ENCODE measurements at places on chromosomes 2 and 18. TPM values are rescaled to one million over a fixed set of nuclear protein-coding genes. Genes with fewer than 3 reads are reported as not detected.

GRCh38 chr18:28541276-28541930 lies 364.5 kb upstream of the CDH2 start:
- H3K4me1 ChIP-seq = no peaks in the 10 kb centered on the region
- no peak overlapping the region for H3K27ac ChIP-seq
- no peaks in the 10 kb centered on the region for H3K27me3 ChIP-seq
- H3K36me3 ChIP-seq = no peaks in the 10 kb centered on the region
- DNase-seq = no peak

- H3K4me3 ChIP-seq = no peak overlapping the region
- no peak for DNase-seq
These were observed 24.8 kb downstream of the ESCO1 start for GRCh38 chr18:21575656-21576055.

The RNF152 gene
- total RNA-seq = 0.09 TPM

DNA sequence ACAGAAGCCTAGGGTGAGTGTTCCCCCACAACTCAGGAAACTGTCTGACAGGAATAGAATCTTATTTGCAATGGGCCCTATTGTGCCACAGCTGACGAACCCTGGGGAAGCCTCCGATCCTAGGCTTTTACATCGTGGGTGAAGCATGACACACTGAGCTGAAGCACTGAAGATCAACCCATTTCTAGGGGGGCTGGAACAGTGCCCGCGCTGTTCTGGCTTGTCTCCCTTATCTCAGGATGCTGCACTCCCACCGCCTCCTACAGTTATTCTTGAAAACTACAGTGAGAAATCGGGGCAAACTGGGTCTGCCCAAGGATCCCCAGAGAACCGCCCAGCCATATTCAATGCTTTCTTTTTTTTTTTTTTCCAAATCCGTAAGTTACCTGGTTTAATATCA lies 41.1 kb downstream of the NETO1 start:
- no peak for DNase-seq
- no peaks in the 10 kb centered on the region for H3K36me3 ChIP-seq
- no peaks in the 10 kb centered on the region for H3K27me3 ChIP-seq

The OTOS gene
- not detected for total RNA-seq

- H3K36me3 ChIP-seq = no peaks in the 10 kb centered on the region
- no peak for DNase-seq
- H3K4me3 ChIP-seq = no peak overlapping the region
- H3K27ac ChIP-seq = no peak overlapping the region
These were observed 297.1 kb downstream of the TCF4 start for GRCh38 chr18:55290898-55291297.

- H3K4me1 ChIP-seq = no peaks in the 10 kb centered on the region
- no peaks in the 10 kb centered on the region for H3K27me3 ChIP-seq
- no peak overlapping the region for H3K27ac ChIP-seq
- H3K36me3 ChIP-seq = no peaks in the 10 kb centered on the region
- no peak overlapping the region for H3K4me3 ChIP-seq
These were observed 153.7 kb upstream of the VRK2 start for GRCh38 chr2:57892920-57893319.

GRCh38 chr2:167945660-167946368 lies 301.6 kb downstream of the STK39 start:
- H3K27me3 ChIP-seq = peaks cover 8% of the 10 kb centered on the region
- H3K27ac ChIP-seq = no peak overlapping the region
- no peaks in the 10 kb centered on the region for H3K36me3 ChIP-seq
- DNase-seq = no peak

GRCh38 chr18:58446391-58447060 lies 182.4 kb downstream of the ALPK2 start:
- H3K27me3 ChIP-seq = peaks cover 16% of the 10 kb centered on the region
- no peak overlapping the region for H3K4me3 ChIP-seq
- no peaks in the 10 kb centered on the region for H3K36me3 ChIP-seq

DNA sequence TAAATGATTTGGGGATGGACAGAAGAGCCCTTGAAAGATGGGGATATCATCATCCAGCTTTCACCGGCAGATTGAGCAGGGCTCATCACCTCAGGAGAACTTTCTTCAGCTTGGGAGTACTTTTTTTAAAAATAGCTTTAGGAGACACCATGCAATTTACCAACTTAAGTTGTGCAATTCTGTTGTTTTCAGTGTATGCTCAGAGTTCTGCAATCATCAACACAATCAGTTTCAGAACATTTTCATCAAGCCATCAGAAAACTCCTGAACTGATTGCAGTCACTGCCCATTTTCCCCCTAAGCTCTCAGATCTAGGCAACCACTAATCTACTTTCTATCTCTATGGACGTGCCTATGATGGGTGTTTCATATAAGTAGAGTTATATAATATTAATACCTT lies 117.7 kb downstream of the CRIM1 start:
- no peak overlapping the region for H3K27ac ChIP-seq
- no peak overlapping the region for H3K4me3 ChIP-seq
- no peak for DNase-seq
- H3K27me3 ChIP-seq = no peaks in the 10 kb centered on the region
- peaks cover 22% of the 10 kb centered on the region for H3K36me3 ChIP-seq

- H3K36me3 ChIP-seq = no peaks in the 10 kb centered on the region
- H3K27ac ChIP-seq = no peak overlapping the region
- DNase-seq = no peak
These were observed 187.6 kb downstream of the PTPRM start for GRCh38 chr18:7754725-7755181.

GRCh38 chr2:42795841-42796301 lies 3.5 kb upstream of the HAAO start:
- H3K27ac ChIP-seq = no peak overlapping the region
- H3K36me3 ChIP-seq = peaks cover 2% of the 10 kb centered on the region
- peaks cover 31% of the 10 kb centered on the region for H3K4me1 ChIP-seq

GRCh38 chr2:118047380-118047826 lies 33.5 kb upstream of the CCDC93 start:
- H3K36me3 ChIP-seq = no peaks in the 10 kb centered on the region
- peaks cover 11% of the 10 kb centered on the region for H3K4me1 ChIP-seq
- H3K4me3 ChIP-seq = no peak overlapping the region
- no peak overlapping the region for H3K27ac ChIP-seq
- no peak for DNase-seq

The CAVIN2 gene
- total RNA-seq = not detected
